ENCODE measurements at places on chromosomes 5 and 9.

DNA sequence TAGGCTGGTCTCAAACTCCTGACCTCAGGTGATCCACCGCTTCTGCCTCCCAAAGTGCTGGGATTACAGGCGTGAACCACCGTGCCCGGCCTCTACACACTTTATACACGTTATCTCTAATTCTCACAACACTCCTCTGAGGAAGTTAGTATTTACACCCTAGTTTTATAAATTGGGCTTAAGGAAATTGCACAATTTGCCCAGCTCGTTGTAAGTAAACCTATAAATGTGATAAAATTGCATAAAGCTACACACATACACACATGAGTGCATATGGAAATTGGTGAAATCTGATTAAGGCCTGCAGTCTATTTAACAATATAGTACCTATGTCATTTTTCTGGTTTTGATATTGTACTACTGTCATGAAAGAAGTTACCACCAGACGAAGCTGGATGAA lies 4.4 kb upstream of the SLC4A9 start:
- no peak for DNase-seq

DNA sequence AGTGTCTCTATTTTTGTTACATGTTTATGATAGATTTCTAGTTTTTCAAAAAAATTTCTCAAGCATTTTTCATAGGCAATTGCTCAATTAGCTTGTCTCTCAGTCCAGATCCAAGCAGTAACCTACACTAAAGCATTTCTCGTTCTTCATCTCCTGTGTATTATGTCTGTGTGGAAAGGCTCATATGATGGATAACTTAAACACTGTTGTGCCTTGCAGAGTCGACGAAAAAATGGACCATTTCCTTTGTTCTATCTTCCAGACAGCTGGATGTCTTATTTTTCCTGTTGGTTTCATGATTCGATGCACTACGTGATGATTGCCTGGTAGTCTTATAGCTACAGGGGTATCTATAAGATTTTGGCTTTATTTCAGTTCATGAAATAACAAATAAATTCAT lies 347.8 kb downstream of the TRPM3 start:
- no peak for DNase-seq

- no peak for DNase-seq
Observed at GRCh38 chr5:93599001-93599379, 16.0 kb downstream of the NR2F1 start.

DNA sequence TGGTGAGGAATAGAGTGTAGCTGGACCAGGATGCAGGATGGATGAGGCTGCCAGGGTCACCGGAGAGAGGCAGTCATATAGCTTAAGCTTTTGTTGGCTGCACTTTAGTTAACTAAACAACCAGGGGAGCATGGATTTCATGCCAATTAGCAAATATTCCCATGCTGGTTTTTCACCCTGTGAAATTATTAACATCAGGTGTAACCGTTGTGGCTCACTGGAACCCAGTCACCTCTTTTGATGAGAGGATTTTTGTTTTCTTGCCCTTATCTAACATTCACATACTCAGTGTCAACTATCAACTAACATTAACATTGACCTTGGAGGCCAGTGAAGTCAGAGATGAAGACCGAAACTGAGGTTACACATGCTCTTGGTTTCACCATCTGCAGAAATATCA lies 97.2 kb upstream of the BASP1 start:
- no peak for DNase-seq

DNA sequence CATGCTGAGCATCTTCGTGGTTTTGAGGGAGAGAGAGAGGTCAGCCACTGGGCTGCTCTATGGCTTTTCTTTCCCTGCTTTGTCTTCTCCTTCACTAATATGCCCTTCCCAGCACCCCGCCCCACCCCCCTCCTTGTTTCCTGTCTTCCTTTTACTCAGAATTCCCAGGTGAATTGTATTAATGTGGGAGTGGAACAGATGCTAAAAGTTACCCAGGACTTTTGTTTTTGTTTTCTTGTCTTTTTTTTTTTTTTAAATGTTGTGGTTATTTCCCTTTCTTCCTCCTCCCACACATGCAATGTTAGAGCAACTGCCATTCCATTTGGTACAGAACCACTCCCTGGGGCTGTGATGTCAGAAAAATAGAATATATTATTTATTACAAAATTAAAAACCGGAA lies 442.7 kb upstream of the CD180 start:
- DNase-seq = no peak

GRCh38 chr9:87494970-87495471 lies 2.6 kb upstream of the DAPK1 start:
- no peak for DNase-seq

Data from activated naive CD4-positive, alpha-beta T cell (primary cell).